ENCODE measurements at places on chromosomes 7 and 10. TPM values are rescaled to one million over a fixed set of nuclear protein-coding genes. Genes with fewer than 3 reads are reported as not detected.

EGR2 gene
- under 0.01 TPM for total RNA-seq

NME8 gene
- not detected for total RNA-seq

FAM24A gene
- total RNA-seq: not detected

ZP3 gene
- total RNA-seq: 1.8 TPM

CRPPA gene
- 1.1 TPM for total RNA-seq

PPP1R17 gene
- not detected for total RNA-seq

ST8SIA6 gene
- not detected for total RNA-seq

VOPP1 gene
- 43.0 TPM for total RNA-seq

GPER1 gene
- total RNA-seq: 8.5 TPM

TDRD1 gene
- total RNA-seq: 3.3 TPM

PAXIP1 gene
- 7.0 TPM for total RNA-seq

GIMAP8 gene
- not detected for total RNA-seq

TBX20 gene
- not detected for total RNA-seq

MYL10 gene
- total RNA-seq: not detected

NSMCE4A gene
- 53.2 TPM for total RNA-seq

LIPJ gene
- 0.73 TPM for total RNA-seq

BRAF gene
- 29.3 TPM for total RNA-seq

GRID2IP gene
- not detected for total RNA-seq

SH2D4B gene
- total RNA-seq: not detected

DNAJC12 gene
- 2.7 TPM for total RNA-seq

THSD7A gene
- under 0.01 TPM for total RNA-seq

LFNG gene
- total RNA-seq: 1.1 TPM

ASB4 gene
- not detected for total RNA-seq

TMEM270 gene
- not detected for total RNA-seq

PDZD7 gene
- 0.37 TPM for total RNA-seq

STEAP1B gene
- total RNA-seq: 22.8 TPM

DPY19L1 gene
- total RNA-seq: 34.6 TPM

TEX47 gene
- not detected for total RNA-seq

ASCC1 gene
- total RNA-seq: 34.0 TPM

IFIT3 gene
- 16.4 TPM for total RNA-seq

STK31 gene
- total RNA-seq: not detected

SFRP4 gene
- under 0.01 TPM for total RNA-seq

LDB3 gene
- total RNA-seq: under 0.01 TPM

MYO1G gene
- under 0.01 TPM for total RNA-seq

LBX1 gene
- total RNA-seq: not detected

CYP3A5 gene
- total RNA-seq: 4.0 TPM

ANKRD30A gene
- not detected for total RNA-seq

PSMC2 gene
- total RNA-seq: 193 TPM

BTBD16 gene
- not detected for total RNA-seq

SFTPA1 gene
- total RNA-seq: not detected

ZNF117 gene
- 5.1 TPM for total RNA-seq

Measured in subcutaneous preadipocyte (primary cell).